ENCODE measurements at places on chromosomes 13 and 19.

- DNase-seq = no peak
These were observed 164.2 kb downstream of the FOXO1 start for GRCh38 chr13:40502236-40502635.

- DNase-seq = no peak
These were observed 38.6 kb upstream of the FBXL3 start for GRCh38 chr13:77065461-77066147.

GRCh38 chr13:73299787-73300186, 241.0 kb downstream of the KLF5 start:
- peak; percentile 7 for DNase-seq

GRCh38 chr19:35346193-35347052, 1.3 kb upstream of the FFAR1 start:
- no peak for DNase-seq

Measured in amniotic epithelial cell (primary cell).